SK-N-MC (cell line): ENCODE measurements at places on chromosomes 5 and 9.

DNA sequence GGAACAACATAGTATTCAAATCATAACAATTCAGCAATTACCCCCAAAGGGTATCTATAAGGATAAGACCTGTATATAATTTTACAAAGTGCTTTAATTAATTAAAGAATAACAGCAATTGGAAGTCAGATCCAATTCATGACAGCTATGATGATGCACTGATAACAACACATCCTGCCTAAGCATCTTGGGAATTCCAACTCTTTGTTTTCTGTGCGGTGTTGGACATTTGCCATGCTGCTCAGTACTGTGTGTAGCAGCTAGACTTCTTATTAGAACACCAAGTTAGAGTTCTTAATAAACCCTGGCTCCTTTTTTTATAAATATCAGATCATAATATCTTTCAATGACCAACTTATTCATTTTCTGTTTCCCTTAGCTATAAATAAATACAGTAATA, 209.0 kb downstream of the SEC61B start:
- no peak for DNase-seq

DNA sequence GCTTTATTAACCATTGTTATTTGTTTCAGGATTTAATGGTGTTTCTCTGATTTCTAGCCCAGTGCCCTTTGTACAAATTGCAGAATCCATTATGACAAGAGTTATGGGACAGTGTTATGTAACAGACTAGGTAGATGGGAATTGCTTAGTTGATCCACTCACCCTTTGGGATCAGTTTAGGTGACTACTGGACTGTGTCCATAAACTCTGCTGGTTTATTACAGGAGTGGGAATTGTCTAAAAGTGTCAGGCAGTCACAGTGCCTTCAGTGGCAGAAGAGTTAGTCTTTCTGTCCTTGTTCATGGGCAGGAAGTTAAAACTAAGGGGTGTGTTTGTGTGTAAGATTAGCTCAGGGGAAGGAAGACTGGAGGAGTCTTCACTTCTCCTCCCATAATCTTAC, 29.3 kb downstream of the RCL1 start:
- DNase-seq: no peak

- DNase-seq: no peak
Measured at GRCh38 chr9:87336407-87336806, 161.3 kb upstream of the DAPK1 start.

DNA sequence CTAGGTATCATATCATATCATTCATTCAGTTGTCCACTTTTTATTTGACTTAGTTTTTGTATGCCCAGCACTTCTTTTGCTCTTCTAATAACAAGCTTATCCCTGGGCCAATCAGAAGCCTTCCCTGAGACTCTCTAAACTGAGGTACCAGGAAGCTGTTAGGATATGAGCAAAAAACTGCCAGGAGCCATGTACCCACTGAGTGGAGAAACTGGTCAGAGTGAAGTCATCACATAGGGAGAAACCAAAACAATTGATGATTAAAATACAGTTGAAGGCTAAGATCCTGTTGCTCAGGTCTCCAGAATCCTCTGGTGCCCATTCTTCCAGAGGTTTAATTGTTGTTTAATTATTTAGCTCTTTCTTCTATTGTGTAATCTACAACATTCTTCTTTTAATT, 120.2 kb downstream of the KIAA0825 start:
- DNase-seq: no peak

DNA sequence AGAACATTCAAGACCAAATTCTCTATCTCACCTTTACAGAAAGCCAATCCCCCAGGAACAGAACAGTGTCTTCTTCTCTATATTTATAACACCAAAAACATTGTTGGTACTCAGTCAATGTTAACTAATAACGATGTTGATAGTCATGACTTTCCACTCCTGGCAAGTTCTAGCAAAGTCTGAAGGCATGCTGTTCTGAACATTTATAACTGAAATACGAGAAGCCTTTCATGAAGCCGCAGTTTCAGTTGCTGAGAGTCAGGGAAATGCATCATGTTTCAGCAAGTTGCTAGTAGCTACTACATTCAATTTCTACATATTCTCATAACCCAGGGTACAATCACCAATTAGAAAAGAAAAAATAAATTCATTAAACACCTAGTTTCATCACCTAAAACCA, 301.4 kb downstream of the PDE4D start:
- no peak for DNase-seq

DNA sequence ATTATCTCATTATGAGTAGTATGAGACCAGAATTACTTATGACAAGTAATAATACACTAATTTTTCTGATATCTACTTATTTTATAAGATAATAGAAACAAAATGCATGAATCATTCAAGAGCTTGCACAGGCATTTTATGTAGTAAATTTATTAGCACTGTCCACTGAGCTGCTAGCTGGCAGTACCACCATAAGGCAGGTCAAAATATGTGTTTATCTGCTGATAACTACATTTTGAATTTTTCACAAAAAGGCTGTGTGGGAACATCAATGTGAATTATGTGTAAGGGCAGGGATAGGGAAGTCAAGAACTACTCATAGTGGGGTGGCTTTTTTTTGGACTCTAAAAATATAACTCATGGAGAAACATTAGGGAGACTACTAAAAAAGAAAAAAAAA, 249.6 kb downstream of the PAPPA start:
- DNase-seq: no peak

DNA sequence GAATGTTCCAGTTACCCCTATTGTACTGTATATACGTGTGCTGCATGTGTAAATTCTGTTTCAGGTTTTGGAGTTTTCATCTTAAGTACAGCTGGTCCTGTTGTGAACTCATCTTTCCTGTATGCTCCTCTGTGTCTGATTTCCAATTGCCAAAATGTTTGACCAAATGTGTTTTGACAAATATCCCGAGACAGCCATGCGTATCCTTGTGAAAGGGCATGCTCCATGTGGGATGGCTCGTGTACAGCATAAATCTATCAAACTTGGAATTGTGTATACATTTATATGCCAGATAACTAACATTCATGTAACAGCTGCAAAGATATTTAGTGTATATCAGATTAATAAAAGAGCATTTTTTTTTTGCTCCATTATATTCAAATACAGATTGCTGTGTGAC, 69.5 kb upstream of the IQGAP2 start:
- DNase-seq: no peak

DNA sequence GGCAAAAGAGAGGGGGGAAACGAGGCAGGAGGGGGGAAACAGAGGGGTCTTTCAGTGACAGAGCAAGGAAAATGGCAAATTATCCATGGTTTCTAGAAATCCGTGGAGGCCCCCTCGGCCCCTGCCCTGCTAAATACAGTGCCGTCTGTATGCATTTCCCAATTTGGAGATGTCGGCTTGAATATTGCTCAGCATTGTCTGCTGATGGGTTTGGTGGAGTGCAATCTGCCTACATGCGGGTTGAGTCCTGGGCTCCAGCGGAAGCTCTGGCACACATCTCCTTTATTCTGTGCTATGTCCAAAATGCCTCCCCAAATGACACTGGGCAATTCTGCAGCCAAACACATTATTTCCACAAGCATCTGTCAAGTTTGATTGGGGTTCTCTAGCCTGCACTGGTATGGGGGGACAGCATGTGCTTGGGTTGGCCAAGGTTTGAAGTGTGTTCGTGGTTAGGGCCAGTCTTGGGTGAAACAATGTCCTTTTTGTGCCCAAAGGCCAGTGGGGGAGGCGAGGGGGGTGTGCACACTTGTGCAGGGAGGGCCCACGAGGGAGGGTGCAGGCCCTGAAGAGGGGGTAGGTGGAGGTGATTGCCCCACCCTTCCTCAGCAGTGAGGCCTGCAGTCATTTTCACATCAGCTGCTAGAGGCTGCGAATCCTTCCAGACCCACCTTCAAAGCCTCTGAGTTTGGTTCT, 6.2 kb upstream of the NEUROG1 start:
- no peak for DNase-seq

GRCh38 chr9:79104216-79104615, 467.5 kb upstream of the TLE4 start:
- DNase-seq: no peak

DNA sequence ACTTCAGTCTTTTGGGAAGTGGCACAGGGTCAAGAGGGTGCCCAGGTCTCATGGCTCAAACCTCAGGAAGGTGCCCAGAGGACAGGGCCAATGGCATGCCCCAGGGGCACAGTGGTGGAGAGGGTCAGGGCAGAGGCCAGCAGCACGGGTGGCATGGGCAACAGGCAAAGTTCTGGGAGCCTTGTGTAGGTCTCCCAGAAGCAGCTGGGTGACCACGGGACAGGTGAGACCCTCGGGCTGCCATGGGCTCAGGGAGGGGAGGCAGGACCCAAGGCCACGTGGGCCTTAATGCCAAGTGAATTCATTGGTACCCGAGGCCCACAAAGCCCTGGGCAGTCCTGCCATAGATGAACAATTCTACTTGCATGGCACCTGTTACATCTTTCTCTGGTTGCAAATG, 72.4 kb upstream of the ADAMTS2 start:
- DNase-seq: no peak

DNA sequence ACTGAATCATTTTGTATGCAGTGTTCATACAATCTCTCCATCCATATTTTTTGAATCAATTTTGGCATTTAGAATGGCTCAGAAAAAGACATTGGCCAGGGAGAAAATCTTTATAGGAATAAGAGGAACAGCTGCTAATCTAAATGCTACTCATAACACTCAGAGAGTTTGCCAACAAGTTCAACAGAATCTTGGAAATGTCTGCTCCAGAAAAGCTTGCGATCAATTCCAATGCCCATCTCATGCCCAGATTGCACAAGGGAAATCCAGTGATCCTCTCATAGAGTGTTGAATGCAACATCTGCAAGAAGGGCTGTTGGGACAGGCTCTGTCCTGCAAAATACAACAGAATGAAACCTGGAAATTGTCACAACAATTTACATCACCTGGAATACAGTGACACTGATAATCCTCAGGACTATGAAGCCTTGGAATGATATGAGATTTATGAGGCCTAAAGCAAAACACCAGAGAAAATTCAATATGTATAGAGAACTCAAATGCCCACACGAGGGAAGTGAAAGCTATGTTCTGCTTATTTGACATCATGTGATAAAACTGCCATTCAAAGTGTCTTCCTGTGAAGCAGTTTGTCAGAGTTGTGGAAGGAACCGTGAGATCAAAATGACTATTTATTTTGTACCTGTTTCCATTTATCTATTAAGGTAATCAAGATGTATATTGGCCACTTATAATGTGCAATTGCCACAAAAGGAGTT, 190.1 kb downstream of the PARP8 start:
- DNase-seq: no peak

GRCh38 chr5:13540168-13540750, 404.2 kb downstream of the DNAH5 start:
- DNase-seq: no peak

GRCh38 chr9:92860867-92861266, 17.0 kb downstream of the ZNF484 start:
- no peak for DNase-seq

DNA sequence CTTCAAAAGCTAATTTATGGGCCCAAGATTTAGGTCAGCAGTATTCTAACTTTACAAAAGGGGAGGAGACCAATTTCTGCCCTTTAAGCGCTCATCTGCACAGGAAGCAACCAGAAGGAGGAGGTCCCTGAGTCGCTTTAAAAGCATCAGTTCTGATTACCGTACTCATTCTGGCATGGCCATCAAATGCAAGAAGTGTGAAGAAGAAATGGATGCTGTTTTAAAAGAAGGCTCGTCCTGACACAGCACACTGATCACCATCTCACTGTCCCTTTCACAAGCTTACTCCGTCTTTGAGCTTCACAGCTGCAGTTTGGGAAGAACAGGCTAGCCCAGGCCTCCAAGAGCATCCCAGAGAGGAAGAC, 17.5 kb downstream of the ZNF608 start:
- no peak for DNase-seq

DNA sequence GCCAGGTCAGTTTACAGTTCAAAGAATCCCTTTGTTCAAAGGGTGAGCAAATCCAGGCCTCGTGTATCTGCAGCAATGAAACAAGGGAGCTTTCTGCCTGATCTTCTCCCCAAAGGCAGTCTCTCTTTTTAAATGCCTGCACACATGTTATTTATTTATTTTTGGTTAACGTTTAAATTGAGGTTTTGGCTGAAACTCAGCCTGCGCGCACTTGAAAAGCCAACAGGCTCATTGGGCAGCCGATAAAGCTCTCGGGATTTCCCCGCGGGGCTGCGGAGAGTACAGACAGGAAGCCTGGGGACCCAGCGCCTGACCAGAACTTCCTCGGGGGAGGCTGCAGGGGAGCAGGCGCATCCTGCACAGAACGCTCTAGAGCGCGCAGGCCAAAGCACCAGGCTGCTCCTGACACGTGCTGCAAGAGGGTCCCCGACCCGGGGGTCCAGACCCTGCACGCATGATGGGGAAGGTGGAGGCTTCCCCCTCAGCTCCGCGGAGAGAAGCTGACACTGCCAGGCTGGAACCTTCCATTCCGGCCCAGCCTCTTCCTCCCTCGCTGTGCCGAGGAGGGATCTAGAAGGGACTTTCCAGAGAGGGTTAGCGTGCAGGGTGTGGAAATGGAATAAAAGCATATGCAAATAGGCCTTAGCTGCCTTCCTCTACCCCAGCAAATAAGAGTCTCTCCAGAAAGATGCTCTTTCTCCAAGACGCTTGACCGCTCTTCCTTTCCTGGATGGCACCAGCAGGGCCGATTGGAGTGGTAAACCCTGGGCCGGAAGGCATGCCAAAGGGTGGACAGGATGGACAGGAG, 46.1 kb downstream of the PTTG1 start:
- DNase-seq: peak; percentile 61

- DNase-seq: no peak
Measured at GRCh38 chr5:11905206-11905605, 960 bp upstream of the CTNND2 start.
